ENCODE measurements at places on chromosomes 2 and 18. TPM values are rescaled to one million over a fixed set of nuclear protein-coding genes. Genes with fewer than 3 reads are reported as not detected.

DNA sequence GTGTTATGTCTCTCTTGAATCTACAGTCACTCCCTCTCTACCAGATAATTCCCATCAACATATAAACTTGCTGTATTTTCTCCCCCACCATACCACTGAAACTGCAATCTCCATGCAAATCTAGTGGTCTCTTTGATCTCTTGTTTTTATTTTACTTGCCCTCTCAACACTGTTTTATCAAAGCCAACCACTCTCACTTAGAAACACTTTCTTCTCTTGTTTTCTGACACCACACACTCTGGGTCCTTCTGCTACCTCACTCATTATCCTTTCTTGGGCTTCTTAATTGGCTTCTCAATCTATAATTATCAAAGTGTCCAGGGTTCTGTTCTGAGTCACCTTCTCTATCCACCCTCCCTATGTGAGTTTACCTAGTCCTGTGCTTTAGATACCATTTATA, 2.0 kb upstream of the MCFD2 start:
- peaks cover 28% of the 10 kb centered on the region for H3K4me1 ChIP-seq
- no peak overlapping the region for H3K4me3 ChIP-seq
- H3K27ac ChIP-seq = no peak overlapping the region
- H3K27me3 ChIP-seq = no peaks in the 10 kb centered on the region
- no peaks in the 10 kb centered on the region for H3K36me3 ChIP-seq

CWC22 gene
- polyA plus RNA-seq = 21.6 TPM

GRCh38 chr2:109448207-109448606, 165.6 kb downstream of the SEPTIN10 start:
- DNase-seq = no peak
- no peak overlapping the region for H3K4me3 ChIP-seq
- peaks cover 5% of the 10 kb centered on the region for H3K36me3 ChIP-seq
- H3K4me1 ChIP-seq = peaks cover 12% of the 10 kb centered on the region

DNA sequence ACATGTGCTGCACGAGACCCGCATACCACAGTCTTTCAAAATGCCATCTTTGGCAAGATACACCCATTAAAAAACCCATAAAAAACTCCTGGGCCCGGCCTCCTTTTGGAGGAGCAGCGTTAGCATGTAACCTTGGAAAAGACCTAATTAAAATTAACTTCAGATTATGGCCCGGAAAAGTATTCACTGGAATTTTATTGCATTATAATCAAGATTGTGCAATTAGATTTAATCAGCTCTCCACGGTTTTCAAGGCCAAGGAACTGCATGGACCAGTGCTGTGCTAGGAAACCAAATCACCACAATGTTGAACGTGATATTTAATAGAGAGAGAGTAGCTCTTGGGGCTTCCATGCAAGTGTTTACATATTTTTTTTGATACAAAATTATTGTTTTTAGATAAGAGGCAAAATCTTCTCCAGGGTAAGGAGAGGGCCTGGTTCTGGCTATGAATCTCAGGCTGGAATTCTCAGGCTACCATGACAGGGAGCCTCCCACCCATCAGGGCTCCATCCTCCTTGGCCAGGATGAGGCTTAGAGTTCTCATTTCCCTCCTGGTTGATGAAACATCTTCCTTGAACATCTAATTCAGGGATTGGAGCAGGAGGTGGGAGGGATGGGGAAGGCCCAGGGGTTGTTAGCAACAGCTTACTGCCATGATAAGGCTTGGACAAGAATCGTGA, 82.0 kb upstream of the TTC39C start:
- DNase-seq = no peak
- 0 out of 2 replicates have a peak, but pooled peaks cover 8% of the 10 kb centered on the region for H3K4me1 ChIP-seq
- H3K27me3 ChIP-seq = no peaks in the 10 kb centered on the region

GRCh38 chr2:148136441-148136840, 115.5 kb downstream of the MBD5 start:
- H3K27ac ChIP-seq = no peak overlapping the region
- DNase-seq = no peak

- H3K36me3 ChIP-seq = no peaks in the 10 kb centered on the region
- no peak for DNase-seq
Observed at GRCh38 chr2:128357506-128358370, 39.1 kb upstream of the HS6ST1 start.

- no peaks in the 10 kb centered on the region for H3K36me3 ChIP-seq
- no peak overlapping the region for H3K4me3 ChIP-seq
- no peak for DNase-seq
- no peak overlapping the region for H3K27ac ChIP-seq
- H3K4me1 ChIP-seq = no peaks in the 10 kb centered on the region
Observed at GRCh38 chr2:25316101-25316500, 25.6 kb downstream of the DNMT3A start.

DNA sequence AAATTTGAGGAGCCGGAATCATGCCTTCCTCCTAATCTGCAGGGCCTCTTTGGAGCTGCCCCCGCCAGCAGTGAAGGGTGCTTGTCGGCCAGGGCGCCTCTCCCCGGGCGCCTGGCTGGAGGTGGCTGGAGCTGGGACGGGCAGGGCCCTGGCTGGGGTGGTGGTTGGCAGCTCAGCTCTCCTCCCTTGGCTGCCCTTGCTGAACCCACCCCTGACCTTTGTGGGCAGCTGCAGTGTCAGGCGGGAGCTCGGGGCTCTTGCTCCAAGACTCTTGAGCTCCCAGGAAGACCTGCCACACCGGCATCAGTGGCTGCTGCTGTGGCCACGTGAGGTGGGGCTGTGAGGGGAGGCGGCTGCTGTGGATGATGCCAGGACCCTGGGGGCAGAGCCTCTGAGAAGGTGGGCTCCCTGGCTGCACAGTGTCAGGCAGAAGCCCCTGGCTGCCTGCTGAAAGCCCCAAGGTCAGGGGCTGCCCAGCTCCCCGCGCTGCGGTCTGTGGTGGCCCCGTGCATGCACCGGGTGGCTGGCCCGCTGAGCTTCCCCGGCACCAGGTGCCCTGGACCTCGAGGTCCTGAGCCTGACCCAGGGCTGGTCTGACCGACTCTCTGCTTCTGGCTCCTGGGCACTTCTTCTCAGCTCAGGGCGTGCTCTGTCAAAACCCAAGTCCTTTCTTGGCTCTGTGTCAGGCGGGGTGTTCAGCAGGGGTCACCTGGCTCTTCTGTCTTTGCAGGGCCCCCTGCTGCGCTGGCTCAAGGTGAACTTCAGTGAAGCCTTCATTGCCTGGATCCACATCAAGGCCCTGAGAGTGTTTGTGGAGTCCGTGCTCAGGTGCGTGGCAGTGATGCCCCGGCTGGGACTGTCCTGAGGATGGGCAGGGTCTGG, 34.5 kb downstream of the PDIA6 start:
- no peaks in the 10 kb centered on the region for H3K27me3 ChIP-seq
- H3K36me3 ChIP-seq = 0 out of 2 replicates have a peak, but pooled peaks cover 16% of the 10 kb centered on the region
- H3K27ac ChIP-seq = no peak overlapping the region
- H3K4me3 ChIP-seq = no peak overlapping the region

- H3K4me3 ChIP-seq = no peak overlapping the region
- DNase-seq = no peak
- H3K27me3 ChIP-seq = no peaks in the 10 kb centered on the region
- no peaks in the 10 kb centered on the region for H3K4me1 ChIP-seq
- H3K36me3 ChIP-seq = no peaks in the 10 kb centered on the region
Observed at GRCh38 chr18:66046032-66046602, 295.3 kb downstream of the CDH7 start.

KCNJ3 gene
- not detected for polyA plus RNA-seq

KCTD1 gene
- polyA plus RNA-seq = 5.0 TPM

GRCh38 chr2:153584244-153584643, 105.7 kb upstream of the RPRM start:
- H3K36me3 ChIP-seq = no peaks in the 10 kb centered on the region
- H3K4me1 ChIP-seq = no peaks in the 10 kb centered on the region

MAP2 gene
- 1.1 TPM for polyA plus RNA-seq

DNA sequence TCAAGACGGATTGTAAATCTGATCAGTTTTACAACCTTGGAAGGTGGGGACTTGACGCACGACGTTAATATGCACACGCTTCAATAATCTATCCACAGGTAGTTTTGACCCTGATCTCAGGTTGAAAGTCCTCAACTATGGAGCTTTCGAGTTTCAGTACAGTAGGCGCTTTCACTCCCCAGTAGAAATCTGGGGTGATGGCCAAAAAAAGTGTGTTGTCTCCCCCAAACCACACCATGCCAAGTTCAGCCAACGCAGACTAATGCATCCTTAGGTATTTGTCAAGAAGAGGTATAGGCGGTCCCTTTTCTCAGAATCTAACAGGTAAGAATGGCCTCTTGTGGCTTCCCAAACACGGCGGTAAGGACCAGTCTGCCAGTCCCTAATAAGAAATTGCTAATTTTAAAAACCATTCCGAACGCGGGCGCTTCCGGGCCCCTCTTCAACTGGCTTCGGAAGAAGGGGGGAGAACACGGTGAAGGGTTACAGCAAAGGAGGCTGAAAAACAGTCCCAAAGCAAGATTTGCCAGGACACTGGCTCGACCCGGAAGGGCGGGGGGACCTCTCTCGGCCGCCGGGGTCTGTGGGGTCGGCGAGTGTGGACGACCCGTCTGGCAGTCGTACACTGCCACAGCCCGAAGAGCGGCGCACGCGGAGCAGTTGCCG, 659 bp downstream of the FAM210A start:
- H3K27ac ChIP-seq = peak overlapping the region; percentile 98
- H3K36me3 ChIP-seq = no peaks in the 10 kb centered on the region
- peak overlapping the region; percentile 98 for H3K4me3 ChIP-seq
- peak; percentile 40 for DNase-seq
- H3K4me1 ChIP-seq = peaks cover 24% of the 10 kb centered on the region

CDK5R2 gene
- polyA plus RNA-seq = not detected

GRCh38 chr2:1115843-1116539, 165.3 kb downstream of the SNTG2 start:
- H3K4me3 ChIP-seq = no peak overlapping the region
- no peak overlapping the region for H3K27ac ChIP-seq
- no peak for DNase-seq
- no peaks in the 10 kb centered on the region for H3K4me1 ChIP-seq
- no peaks in the 10 kb centered on the region for H3K36me3 ChIP-seq

DNA sequence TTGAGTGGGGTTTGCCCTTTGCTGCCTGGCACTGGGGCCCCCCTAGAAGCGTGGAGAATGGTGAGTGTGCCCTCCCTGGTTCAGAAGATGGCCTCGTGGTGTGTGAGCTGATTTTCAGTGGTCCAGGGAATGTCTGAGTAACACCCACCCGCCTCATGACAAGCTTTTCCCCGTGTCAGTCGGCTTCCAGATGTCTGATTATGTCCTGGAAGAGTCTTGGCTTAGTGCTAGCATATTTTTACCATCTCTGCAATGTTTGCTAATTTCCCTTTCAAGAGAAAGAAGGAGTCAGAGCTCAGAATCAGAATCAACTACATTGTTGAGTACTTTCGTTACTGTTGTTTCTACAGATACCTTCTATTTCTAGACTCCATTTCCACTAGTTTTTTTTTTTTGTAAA, 214.7 kb downstream of the SEPTIN10 start:
- no peaks in the 10 kb centered on the region for H3K36me3 ChIP-seq
- H3K4me3 ChIP-seq = peak overlapping the region; percentile 59
- no peaks in the 10 kb centered on the region for H3K27me3 ChIP-seq
- peak; percentile 75 for DNase-seq
- peak overlapping the region; percentile 74 for H3K27ac ChIP-seq

LYPD1 gene
- 0.51 TPM for polyA plus RNA-seq

GRCh38 chr2:211068108-211068780, 511.8 kb downstream of the CPS1 start:
- no peaks in the 10 kb centered on the region for H3K36me3 ChIP-seq
- no peak for DNase-seq
- no peak overlapping the region for H3K27ac ChIP-seq
- no peaks in the 10 kb centered on the region for H3K4me1 ChIP-seq
- H3K27me3 ChIP-seq = no peaks in the 10 kb centered on the region

CD207 gene
- polyA plus RNA-seq = not detected

MYO3B gene
- not detected for polyA plus RNA-seq

DYNAP gene
- not detected for polyA plus RNA-seq

GRCh38 chr18:58466636-58467205, 162.2 kb downstream of the ALPK2 start:
- no peak overlapping the region for H3K4me3 ChIP-seq

SCN9A gene
- polyA plus RNA-seq = 6.1 TPM

GRCh38 chr18:2536493-2536892, 34.8 kb downstream of the METTL4 start:
- H3K4me1 ChIP-seq = no peaks in the 10 kb centered on the region
- no peak for DNase-seq
- H3K27ac ChIP-seq = no peak overlapping the region
- H3K27me3 ChIP-seq = no peaks in the 10 kb centered on the region
- peaks cover 2% of the 10 kb centered on the region for H3K36me3 ChIP-seq

ERICH2 gene
- not detected for polyA plus RNA-seq

NEURL3 gene
- polyA plus RNA-seq = not detected

GRCh38 chr18:46310258-46310657, 206.1 kb downstream of the HAUS1 start:
- H3K36me3 ChIP-seq = no peaks in the 10 kb centered on the region
- H3K27me3 ChIP-seq = peaks cover 4% of the 10 kb centered on the region
- no peak overlapping the region for H3K4me3 ChIP-seq

DNA sequence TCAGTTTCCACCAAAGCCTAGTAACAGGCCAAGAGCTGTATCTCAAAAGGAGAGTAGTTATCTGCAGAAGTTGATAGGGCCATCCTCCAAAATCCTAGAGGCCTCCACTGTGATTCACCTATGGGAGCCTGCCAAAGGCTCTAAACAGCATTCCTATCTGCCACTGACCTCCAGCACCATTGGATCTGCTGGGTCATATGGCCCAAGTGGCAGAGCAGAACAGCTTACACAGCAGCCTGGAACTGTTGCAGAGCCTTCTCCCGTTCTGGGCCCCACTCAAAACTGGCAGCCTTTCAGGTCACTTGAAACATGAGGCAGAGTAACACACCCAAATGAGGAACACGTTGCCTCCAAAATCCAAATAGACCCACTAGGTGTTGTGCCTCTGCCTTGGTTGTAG, 345.2 kb upstream of the RND3 start:
- H3K4me1 ChIP-seq = no peaks in the 10 kb centered on the region
- H3K4me3 ChIP-seq = no peak overlapping the region
- no peaks in the 10 kb centered on the region for H3K27me3 ChIP-seq
- no peaks in the 10 kb centered on the region for H3K36me3 ChIP-seq
- DNase-seq = peak; percentile 61

DNA sequence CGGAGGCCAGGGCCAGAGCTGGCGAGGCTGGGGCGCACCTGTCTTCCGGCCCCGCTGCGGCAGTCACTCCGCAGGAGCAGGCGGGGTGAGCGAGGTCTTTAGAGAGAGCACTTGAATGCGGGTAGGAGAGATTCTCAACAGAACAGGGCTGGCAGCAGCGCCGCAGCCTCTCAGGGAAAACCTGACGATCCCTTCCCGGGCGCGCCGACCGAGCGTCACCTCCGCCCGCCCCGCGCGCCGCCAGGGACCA, 526 bp downstream of the PRKRA start:
- peaks cover 7% of the 10 kb centered on the region for H3K4me1 ChIP-seq
- H3K4me3 ChIP-seq = peak overlapping the region; percentile 89
- peaks cover 19% of the 10 kb centered on the region for H3K36me3 ChIP-seq

Data from GM23248 (cell line).